Esophagus muscularis mucosa (tissue), 4 donors: ENCODE measurements at places on chromosomes 16 and 17. TPM values are rescaled to one million over a fixed set of nuclear protein-coding genes. Genes with fewer than 3 reads are reported as not detected.

The RPGRIP1L gene
- total RNA-seq, result 4.3 TPM

- peak; percentile 57 for DNase-seq
These were observed 67.5 kb upstream of the BRD7 start for GRCh38 chr16:50436271-50436670.

DNA sequence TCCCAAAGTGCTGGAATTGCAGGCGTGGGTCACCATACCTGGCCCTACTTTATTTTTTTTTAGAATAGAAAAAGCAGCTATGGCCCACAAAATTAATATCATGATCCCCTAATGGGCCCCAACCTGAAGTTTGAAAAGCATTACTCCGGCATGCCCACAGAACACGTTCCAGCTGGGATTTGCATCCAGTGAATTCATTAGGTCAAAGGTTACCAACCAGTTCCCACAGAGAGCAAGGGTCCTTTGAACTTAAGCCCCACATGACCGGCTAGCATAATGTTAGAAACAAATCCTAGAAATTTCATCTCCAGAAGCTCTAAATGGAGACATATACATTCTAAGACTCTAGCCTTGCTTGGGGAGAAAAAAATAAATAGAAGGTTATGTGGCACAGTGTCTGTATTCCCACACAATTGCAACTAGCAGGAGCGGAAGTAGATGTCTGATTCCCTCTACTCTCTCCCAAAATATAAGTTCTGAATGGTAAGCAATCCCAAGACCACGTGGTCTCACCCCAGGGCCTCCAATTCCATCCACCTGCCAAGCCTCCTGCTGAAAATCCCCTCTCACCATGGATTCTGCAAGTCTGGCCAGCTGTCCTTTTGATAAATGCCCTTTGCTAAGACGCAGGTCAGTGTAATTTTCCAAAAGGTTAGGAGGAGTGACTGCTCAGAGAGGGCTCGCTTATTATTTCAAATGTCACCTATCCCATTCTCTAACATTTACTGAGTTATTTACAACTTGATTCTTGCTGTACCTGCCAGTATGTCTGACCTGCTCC, 395.8 kb downstream of the NPIPA8 start:
- DNase-seq, result no peak

DNA sequence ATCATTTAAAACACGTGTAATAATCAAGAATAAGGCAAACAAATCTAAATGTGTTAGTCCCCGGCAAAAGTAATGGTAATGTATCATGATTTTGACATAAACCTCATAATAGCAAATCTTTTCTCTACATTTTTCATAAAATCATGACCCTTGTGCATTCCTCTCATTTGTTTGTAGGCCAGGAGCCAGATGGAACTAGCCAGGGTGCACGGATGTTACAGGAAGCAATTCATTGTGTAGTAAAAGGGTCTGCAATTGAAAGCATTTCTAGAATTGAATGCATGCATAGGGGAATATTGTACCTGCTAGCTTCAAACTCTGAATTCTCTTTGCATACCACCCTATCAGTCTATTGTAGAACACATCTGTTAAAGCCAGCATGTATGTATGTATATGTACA, 66.6 kb downstream of the CNTNAP4 start:
- no peak for DNase-seq

- DNase-seq, result no peak
These were observed 12.3 kb downstream of the ALOXE3 start for GRCh38 chr17:8105957-8106398.

GRCh38 chr17:83024218-83024971, 55.0 kb upstream of the METRNL start:
- DNase-seq, result no peak

DNA sequence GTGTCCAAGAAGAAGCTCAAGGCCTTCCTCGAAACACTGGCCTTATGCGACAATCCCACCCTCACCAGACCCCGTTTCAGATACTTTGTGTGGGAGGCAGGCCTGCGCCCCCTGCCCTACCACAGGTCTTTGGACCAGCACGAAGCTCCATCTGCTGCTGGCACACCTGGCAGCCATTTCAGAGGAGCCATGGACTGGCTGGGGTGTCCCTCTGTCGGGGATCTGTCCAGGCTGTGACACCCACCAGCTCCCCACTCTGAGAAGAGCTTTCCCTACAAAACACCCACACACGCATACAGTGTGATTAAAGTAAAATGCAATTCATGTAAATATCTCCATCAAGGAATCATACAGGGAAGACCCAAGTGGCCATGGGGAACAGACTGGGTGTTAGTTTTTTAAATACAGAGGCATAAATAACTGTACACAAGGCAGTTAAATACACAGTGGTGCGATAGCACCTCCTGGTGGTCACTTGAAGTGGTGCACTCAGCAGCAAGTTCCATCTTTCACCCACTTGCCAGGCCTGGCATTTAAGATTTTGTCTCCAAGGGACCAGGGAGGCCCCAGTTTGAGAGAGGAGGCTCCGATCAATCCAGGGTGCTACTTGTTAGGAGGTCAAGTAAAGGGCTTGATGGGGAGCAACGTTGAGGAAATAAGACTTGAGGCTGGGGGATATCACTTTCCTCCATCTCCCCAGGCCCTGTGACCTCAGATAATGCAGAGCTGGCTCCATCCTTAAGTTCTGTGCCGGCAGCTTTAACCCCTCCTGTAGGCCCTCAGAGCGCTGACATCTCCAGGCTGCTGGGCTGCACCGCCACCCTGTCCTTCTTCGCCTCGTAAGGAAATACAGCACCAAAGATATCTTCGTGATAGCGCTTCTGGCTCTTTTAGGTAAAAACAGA, 43.6 kb downstream of the NOS2 start:
- no peak for DNase-seq

- DNase-seq, result no peak
These were observed 4.8 kb upstream of the KRT31 start for GRCh38 chr17:41402161-41402560.

DNA sequence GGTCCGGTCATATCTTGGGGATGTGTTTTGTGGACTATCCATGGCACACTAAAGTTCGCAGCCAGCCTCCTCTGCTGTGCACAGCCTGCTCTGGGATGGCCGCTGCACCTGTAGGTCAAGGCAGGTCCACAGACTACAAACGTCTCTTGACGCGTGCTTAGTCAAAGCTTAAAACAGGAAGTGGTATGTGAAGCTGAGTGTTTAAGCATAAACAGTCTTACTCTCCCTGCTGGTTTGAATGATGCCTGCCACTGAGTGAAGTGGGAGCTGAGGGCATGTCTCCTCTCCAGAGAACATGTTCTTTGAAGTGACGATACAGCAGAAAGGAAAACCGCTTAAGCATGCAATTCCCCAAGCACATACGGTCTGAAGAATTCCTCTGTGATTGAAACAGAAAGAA, 365.6 kb downstream of the SLC39A11 start:
- DNase-seq, result no peak

The CCL13 gene
- total RNA-seq, result 0.78 TPM

The HSPB9 gene
- total RNA-seq, result 0.26 TPM

DNA sequence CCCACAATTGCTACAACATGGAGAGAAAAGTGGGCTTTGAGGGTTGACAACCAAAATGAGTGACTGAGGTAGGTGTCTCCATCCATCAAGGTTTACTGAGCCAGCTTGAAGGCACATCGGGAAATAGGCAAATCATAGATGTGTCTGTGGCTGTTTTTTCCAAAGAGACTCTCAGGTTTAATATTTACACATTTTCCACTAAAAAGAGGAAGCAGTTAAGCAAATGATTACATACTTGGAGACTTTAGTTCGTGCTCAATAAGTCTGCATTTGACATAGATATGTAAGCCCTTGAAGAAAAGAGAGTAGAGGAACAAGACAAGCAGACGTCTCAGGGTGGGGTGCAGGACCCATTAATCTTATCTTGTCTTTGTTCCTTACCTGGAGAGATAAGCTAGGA, 148.9 kb upstream of the COX10 start:
- peak; percentile 7 for DNase-seq

The CCDC144A gene
- 3.7 TPM for total RNA-seq

DNA sequence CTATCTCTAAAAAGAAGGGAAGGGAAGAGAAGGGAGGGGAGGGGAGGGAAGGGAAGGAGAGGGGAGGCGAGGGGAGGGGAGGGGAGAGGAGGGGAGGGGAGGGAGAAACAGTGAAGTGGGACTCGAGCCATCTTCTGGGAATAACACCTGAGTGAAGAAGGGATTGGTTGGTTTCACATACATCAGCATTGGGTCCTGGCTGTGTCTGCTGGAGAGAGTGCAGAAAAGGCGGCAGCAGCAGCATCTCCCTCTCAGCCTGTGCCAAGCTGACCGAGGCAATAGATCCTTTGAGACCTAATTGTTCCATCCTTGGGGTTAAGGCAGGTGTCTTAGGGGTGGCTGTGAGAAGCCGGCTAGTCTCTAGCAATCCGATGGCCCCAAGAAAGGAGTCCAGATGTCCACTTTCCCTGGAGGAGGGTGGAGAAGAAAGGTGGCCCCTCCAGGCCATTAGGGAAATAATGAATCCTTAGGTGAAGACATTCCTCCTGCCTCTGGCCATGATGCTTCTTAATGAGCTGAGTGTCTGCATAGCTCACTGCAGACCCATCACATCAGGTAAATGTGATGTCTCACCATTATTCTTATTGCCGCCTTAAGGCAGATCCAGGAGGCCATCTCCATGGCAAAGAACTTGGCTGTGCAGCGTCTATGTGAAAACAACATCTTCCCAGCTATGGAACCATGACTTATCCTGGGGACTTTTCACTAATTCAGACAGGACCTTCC, 71.6 kb downstream of the WIPI1 start:
- no peak for DNase-seq

DNA sequence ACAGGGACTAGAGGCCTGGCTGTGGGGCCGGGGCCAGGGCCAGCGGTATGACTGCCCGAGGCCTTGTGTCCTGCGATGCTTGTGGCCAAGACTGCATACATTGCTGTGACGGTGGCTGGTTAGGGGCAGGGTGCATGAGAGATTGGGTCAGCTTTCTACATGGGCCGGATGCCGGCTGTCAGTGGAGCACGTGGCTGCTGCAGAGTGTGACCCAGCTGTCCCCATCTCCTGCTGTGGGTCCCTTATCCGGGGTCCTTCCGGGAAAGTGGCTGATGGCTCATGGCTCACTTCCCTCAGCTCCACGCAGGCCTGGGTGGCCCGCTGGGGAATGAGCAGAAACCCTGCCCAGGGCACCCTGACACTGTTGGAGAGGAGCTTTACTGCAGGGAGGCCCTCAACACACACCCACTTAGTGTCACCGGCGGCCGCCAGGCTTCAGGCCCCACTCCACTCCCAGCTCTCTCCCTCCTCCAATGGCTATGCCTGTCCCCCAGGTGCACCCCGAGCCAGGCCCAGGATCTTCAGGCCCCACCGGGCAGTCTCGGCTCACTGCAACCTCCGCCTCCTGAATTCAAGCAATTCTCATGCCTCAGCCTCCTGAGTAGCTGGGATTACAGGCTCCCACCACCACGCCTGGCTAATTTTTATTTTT, 808 bp upstream of the RGS11 start:
- no peak for DNase-seq

The KRTAP2-3 gene
- total RNA-seq, result not detected

- peak; percentile 96 for DNase-seq
These were observed 58.8 kb downstream of the SMG6 start for GRCh38 chr17:2244545-2245525.

DNA sequence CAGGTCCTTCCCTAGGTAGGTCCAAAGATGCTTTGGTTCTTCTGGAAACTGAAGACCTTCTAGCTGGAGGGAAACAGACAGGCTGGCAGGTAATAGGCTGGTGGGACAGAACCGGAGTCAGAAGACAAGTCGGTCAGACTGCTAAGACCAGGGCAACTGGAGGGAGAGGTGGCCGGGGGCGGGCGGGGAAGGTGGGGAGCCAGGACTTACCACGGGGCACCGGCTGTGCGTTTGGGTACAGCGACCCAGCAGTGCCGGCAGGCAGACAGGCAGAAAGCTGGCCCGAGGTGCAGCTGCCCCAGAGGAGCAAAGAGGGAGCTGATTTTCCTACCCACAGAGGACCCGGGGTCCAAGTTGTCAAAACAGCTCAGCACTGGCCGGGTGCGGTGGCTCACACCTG, 575 bp downstream of the SLC52A1 start:
- DNase-seq, result no peak

GRCh38 chr17:63035695-63036094, 69.7 kb downstream of the TANC2 start:
- no peak for DNase-seq

GRCh38 chr16:12532871-12533610, 270.6 kb downstream of the CPPED1 start:
- no peak for DNase-seq

- no peak for DNase-seq
These were observed 35.8 kb downstream of the NF1 start for GRCh38 chr17:31130286-31131224.

GRCh38 chr16:5015887-5016286, 17.8 kb downstream of the NAGPA start:
- no peak for DNase-seq

GRCh38 chr17:29982991-29983653, 41.7 kb downstream of the EFCAB5 start:
- DNase-seq, result no peak

- DNase-seq, result no peak
These were observed 38.8 kb downstream of the RAI1 start for GRCh38 chr17:17719966-17720543.

- no peak for DNase-seq
These were observed 40.2 kb downstream of the NLRP1 start for GRCh38 chr17:5544115-5544514.

The GFAP gene
- not detected for total RNA-seq

The RNF112 gene
- 5.4 TPM for total RNA-seq

DNA sequence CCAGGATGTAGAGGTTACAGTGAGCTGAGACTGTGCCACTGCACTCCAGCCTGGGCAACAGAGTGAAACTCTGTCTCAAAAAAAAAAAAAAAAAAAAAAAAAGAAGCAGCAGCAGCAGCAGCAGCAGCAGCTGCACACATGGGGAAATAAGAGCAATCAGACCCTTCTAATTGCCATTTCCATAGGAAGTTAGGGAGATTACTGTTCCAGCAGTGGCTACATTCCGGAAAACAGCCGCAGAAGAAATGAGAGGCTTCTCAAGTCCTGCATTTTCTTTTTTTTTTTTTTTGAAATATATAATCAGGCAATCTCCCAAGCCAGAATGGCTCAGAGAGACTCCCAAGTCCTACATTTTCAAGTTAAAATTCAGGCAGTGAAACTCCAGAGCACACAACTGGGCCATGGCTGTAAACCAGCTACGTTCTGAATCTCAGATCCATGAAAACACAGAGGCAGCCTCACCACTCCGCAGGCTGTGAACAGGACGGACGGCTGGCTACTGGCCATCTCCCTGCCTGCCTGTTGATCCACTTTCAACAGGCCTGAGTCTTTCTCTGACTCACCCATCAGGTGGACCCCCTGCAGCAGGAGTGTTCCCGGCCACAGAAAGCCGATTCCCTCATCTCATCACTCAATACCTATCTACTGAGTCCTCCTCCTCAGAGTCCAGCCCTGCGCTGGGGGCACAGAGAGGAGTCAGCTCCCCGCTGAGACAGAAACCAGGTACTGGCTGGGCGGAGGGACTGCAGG, 15.0 kb downstream of the TRPV1 start:
- no peak for DNase-seq

GRCh38 chr17:41121742-41122141, 2.2 kb downstream of the KRTAP4-12 start:
- no peak for DNase-seq

GRCh38 chr17:17892009-17892408, 55.2 kb upstream of the SREBF1 start:
- DNase-seq, result no peak
